Posterior vena cava (tissue), 2 donors: ENCODE measurements at places on chromosomes 11 and 22.
A peak's percentile ranks its signal among the peaks of the same experiment; 100 is the strongest.

DNA sequence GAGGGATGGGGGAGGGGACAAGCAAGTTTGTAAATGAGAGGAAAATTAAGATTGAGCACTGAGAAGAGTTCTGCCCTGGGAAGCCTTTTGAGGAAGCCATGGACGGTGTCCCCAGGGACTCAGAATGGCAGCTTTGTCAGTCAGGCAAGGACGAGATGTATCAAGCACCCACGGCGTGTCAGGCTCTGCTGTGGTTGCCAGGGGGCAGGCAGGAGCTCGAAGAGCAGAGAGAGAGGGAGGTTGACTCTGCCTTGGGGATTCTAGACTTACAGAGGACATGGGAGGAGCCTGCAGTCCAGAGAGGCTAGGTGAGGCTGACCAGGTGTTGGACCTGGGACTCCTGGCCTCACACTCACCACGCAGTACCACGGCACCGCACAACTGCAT lies 29.1 kb upstream of the SYT7 start:
- no peak for DNase-seq

GRCh38 chr11:71446942-71447688 lies 1.1 kb downstream of the DHCR7 start:
- DNase-seq, result peak; percentile 80

- DNase-seq, result no peak
Observed at GRCh38 chr11:109089144-109089543, 332.8 kb upstream of the C11orf87 start.

GRCh38 chr11:3010004-3010403 lies 17.9 kb upstream of the NAP1L4 start:
- DNase-seq, result peak; percentile 72

DNA sequence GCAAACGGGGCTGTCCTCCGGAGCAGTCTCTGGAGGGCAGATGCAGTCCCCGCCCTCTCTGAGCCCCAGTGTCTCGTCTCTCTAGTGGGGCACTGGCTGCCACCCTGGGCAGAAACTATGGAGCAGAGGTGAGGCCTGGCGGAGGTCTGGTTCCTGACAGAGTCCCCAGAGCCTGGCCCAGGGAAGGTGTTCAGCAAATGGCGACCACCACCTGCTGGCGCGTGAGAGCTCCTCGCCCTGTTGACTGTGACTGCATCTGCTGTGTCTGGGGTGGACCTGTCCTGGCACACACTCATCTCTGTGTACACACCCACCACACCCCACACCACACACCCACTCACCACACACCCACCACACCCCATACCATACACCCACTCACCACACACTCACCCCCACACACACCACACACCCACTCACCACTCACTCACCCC lies 18.3 kb upstream of the TTLL12 start:
- DNase-seq, result no peak

DNA sequence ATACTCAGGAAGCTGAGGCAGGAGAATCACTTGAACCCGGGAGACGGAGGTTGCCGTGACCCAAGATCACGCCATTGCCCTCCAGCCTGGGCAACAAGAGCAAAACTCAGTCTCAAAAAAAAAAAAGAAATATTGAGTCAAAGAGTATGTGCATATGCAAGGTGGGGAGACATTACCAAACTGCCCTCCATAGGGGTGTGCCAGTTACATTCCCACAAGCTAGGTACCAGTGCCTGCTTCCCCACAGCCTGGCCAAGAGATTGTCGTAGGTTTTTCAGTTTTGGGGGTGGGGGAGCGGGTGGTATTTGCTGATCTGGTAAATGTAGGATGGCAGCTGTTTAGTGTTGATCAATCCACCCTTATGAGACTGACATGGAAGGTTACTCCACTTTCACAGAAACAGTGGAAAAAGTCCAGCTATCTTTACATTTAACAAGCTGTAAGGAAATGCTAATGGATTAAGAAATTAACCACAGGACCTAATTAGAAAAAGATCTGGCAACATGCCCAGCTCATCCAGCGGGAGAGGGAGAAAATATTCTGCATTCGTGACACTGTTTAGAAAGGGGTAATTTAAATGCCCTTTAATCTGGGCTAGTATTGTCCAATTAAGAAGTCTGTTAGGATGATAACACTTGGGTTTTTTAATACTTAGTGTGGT lies 89.4 kb downstream of the PACS1 start:
- DNase-seq, result no peak

GRCh38 chr11:23124996-23125395 lies 264.7 kb upstream of the CCDC179 start:
- DNase-seq, result no peak

DNA sequence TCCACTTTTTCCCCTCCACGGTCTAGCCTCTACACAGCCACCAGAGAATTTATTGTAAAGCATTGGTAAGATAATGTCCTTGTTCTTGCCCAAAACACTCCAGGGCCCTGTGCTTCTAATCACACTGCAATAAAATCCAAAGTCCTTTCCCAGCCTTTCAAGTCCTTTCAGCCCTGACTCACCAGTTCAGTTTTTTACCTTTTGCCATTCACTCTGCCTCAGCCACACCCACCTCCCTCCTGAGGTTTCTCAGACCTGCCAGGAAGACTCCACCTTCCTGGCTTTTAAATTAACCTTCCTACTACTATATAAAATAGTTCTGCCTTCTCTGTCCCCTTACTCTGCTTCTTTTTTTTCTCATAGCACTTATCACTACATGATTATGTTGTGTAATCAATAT lies 91.0 kb upstream of the ARHGAP32 start:
- DNase-seq, result no peak

DNA sequence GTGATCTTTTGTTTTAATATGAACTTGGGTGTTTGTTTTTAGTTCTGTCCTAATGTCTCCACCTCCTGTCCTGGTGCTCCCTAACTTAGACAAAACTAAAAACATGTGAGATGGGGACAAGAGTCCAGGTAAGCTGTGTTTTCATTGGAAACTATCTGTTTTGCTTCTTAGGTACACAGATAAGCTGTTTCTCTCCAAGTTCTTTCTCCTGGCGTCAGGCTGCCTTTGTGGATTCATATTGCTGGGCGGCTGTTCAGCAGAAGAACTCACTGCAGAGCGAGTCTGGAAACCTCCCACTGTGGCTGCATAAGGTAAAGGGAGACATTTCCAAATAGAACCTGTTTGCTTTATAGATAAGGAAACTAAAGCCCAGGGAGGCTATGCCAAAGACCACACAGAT lies 24.7 kb downstream of the PANX1 start:
- no peak for DNase-seq

- no peak for DNase-seq
Observed at GRCh38 chr11:19218786-19219460, 17.1 kb upstream of the CSRP3 start.

GRCh38 chr11:73425108-73425507 lies 48.9 kb downstream of the RELT start:
- no peak for DNase-seq

DNA sequence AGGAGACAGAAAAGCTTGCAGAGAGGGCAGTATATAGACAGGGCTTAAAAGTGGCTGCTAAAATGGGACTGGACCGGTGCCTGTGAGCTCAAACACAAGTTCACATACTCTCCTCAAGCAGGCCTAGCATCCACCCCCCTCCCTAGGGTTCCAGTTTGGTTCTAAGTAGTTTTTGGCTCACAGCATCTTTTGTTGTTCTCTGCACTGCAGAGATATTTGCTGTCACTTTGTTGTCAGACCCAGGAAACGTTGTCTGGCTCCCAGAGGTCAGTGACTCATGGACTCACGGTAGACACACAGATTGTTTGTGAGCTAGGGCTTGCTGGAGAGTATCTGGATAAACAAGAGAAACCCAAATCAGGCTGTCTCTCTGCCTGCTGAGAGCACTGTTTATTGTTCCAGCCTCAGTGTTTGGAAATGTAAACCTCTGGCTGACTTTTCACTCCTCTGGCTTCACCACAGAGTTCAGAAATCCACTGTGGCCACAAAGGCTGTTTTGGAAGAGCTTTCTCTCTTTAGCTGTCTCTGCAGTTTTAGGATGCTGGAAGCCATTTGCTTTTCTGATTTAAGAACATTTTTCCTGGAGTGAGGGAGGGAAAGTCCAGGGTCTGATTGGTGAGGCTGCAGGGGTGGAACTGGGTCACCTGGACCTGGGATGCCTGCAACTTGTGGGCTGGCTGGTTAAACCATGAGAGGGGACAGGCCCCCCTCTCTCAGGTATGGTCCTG lies 303.7 kb upstream of the PLET1 start:
- no peak for DNase-seq

GRCh38 chr11:105861225-105861624 lies 160.8 kb downstream of the MSANTD4 start:
- DNase-seq, result no peak

DNA sequence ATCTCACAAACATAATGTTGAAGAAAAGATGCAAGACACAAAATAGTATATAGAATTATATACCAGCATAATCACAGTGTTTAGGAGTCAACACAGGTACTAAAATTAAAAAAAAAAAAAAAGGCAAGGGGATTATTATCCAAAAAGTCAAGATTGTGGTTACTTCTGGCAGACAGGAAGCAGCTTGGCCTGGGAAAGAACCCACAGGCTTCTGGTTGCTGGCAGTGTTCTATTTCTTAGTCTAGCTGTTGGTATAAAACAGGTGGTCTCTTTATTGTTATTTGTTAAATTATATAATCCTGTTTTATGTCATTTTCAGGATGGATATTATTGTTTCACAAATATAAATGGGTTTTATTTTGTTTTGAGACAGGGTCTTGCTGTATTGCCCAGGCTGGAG lies 54.0 kb downstream of the C11orf58 start:
- DNase-seq, result no peak

GRCh38 chr22:49913026-49913425 lies 5.2 kb downstream of the ALG12 start:
- no peak for DNase-seq

GRCh38 chr11:35536470-35536869 lies 11.1 kb upstream of the PAMR1 start:
- DNase-seq, result no peak

DNA sequence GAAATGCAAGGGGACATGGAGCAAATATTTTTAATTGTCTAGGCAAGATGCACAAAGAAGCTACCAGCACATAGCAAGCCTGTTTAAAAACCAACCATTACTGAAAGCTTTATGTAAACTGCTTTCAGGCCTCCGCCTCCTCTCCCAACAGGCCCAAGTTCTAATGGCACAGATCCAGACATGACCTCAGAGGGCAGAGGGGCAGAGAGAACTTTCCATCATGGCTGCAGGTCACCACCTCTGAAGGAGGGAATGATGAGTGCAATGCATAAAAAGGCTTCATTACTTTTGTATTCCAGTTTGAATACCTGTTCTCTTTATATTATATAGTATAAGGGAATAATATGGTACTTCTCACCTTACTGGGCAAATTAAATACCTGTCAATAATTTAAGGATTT lies 15.2 kb downstream of the DDX17 start:
- no peak for DNase-seq

DNA sequence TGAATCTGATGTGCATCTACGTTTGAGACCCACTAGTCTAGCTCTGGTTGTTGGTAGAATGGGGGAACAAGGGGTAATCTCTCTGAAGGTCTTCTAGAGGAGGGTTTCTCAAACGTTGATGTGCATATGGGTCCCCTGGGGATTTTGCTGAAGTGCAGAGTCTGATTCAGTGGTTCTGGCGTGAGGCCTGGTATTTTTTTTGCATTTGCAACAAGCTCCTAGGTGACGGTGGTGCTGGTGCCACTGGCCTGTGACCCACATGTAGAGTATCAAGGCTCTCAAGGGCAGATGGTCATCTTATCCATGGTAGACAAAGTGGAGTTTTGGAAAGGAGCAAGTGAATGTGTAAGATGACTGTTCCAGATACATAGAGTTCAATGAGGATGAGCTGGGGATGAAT lies 97.1 kb downstream of the CEP164 start:
- no peak for DNase-seq

GRCh38 chr22:48758881-48759875 lies 1068.5 kb downstream of the BRD1 start:
- DNase-seq, result peak; percentile 74

DNA sequence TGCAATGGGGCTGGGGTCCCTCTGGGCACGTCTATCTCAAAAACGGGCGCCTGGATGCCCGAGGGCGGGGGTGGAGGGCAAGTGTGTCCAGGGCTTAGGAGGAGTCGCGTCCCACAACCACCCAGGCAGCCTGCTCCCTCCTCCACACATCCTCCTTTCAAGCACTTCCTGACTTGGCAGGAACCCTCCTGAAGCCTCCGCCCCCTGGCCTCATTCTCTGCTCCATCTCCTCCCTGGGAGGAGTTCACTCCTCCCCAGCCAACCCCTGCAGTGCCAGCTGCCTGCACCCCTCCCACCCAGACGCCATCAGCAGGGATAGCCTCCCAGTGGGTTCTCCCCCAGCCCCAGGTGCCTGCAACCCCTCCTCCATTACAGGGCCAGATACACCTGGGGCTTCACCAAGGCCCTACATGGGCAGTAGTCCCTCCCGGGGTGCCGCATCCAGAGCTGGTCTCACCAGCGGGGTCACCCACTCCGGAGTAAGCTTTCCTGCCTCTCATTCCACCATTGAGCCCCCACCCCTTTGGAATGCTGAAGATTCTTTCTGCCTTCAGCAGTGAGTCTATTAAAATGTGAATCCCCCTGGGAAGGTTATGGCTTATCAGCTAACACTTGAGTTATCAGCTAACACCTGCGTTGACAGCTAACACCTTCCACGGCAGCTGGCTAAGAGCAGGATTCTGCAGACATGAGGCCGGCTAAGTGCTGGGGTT lies 24.4 kb downstream of the RTN4R start:
- no peak for DNase-seq

DNA sequence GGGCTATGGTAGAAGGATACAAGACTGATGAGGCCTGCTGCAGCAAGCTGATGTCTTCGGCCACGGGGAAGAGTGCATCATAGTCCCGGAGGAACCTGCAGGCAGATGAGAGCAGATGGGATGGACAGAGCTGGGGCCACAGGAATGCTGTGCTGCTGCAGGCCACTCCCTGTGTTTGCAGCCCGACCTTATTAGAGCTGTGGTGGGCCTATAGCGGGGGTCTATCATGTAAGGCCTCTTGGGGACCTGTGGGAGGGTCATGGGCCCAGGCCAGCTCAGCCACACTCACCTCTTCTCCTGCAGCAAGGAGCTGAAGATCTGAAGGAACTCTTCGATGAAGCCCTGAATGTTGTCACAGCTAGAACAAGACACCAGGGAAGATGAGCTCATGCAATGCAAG lies 31.9 kb downstream of the ASCC2 start:
- DNase-seq, result no peak

DNA sequence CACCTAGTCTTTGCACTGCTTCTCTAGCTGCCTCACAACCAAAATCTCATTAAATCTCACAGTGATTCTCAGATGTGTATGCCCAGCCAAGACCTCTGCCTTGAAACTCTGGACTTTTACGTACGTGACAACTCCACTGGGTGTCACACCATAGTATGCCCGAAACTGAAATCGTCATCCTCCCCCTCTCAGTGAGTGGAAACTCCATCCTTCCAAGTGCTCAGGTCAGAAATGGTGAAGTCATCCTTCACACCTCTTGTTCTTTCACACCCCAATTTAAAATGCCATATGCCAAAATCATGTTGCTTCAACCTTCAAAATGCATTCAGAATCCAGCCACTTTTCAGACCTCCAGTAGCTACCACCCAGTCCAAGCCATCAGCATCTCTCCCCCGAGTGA lies 42.5 kb downstream of the SFI1 start:
- DNase-seq, result no peak
